ENCODE measurements at places on chromosomes 16 and 17.

- DNase-seq: no peak
Observed at GRCh38 chr16:22816475-22816874, 2.5 kb downstream of the HS3ST2 start.

DNA sequence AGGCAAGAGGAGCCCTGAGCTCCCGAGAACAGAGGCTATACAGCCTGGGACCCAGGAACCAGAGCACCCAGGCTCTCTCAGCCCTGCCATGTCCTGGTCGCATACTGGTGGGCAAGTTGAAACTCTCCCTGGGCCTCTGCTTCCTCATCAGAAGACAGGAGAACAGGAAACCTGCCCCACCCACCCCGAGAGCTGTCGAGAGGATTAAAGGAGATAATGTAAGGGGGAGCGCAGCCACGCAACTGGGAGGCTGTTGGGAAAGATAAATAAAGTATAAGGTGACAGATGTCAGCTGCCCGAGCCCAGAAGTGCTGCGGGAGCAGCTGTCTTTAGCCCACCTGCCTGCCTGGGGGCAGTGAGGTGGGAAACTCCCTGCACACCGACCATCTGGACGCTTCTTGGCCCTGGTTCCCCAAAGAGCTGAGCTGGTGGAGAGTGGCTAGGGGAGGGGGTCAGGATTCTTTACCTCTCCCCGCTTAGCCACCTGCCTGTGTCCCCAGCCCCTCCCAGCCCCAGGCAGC is 6.8 kb downstream of the KIF19 start:
- no peak for DNase-seq

DNA sequence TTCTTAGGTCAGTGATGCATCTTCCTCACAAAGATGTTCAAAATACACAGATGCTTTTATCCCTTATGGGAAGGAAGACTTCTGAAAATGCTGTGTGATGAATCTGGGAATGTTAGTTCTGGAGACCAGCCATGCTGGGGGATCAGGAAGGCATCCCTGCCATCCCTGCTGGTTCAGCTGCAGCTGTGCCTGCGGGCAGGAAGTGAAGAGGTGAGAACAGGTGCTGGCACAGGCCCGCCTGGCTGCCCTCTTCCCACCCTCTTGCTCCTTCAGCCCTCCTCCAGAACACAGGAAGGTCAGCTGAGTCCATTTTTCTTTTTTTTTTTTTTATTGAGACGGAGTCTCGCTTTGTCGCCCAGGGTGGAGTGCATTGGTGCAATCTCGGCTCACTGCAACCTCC is 15.2 kb downstream of the RAB11FIP3 start:
- no peak for DNase-seq

GRCh38 chr17:19979917-19980770 is 2.5 kb upstream of the AKAP10 start:
- DNase-seq: no peak

- DNase-seq: no peak
Observed at GRCh38 chr16:52932321-52932720, 120.4 kb downstream of the CHD9NB start.

DNA sequence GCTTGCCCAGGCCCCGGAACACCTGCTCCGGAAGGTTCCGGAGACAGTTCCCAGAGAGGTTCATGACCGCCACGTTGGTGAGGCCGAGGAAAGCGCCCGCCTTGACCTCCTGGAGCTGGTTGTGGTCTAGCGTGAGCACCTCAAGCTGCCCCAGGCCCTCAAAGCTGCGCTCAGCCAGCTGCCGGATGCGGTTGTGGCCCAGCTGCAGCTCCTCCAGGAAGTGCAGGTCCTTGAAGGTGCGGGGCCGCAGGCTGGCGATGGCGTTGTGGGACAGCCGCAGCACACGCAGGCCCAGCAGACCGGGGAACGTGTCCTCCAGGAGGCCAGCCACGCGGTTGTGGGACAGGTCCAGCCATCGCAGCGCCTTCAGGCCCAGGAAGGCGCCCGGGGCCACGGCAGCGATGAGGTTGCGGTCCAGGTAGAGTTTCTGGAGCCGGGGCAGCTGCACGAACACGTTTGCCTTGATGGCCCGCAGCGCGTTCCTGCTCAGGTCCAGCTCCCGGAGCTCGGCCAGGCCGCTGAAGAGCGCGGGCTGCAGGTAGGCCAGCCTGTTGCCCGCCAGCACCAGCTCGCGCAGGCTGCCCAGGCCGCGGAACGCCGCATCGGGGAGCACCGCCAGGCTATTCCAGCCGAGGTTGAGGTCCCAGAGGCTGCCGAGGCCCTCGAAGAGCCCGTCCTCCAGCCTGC is 2.1 kb downstream of the IGFALS start:
- DNase-seq: no peak

DNA sequence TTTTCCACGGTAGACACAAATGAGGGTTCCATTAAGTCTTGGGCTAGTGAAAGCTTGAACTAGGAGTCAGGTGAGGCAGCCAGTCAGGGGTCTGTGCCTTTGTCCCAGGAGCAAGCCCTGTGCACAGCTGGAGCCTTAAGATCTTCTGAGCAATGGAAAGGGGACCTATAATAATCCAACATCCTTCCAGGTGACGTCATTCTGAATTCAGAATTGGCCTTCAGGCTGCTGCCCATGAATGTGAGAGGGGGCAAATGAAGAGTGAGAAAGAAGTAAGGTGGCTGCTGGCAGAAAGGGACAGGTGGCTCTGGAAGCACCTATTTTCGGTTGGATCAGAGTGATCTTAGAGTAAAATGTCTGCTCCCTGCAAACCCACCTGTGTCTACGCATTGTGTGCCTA is 488.1 kb upstream of the CDH5 start:
- no peak for DNase-seq

DNA sequence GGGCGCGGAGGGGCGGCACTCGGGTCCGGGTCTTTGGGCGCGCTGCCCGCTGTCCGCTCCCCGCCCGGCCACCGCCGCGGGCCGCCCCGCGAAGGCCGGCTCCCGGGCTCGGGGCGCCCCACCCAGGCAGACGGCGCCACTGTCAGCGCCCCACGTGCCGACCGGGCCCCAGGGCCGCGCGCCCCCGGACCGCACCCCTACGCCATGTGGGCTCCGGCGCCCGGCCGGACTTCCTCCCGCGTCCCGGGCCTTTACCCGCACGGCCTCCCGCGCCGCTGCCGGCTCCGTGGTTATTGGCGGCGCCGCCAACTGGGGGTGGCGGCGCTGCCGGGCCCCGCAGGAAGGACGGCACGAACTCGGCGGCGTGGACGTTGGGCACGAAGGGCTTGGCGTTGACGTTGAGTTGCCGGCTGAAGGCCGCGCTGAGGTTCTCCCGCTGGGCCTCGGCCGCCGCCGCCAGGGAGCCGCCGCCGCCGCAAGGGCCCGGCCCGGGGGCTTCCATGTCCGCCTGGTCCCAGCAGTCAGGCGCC is 577 bp downstream of the GSPT1 start:
- no peak for DNase-seq

DNA sequence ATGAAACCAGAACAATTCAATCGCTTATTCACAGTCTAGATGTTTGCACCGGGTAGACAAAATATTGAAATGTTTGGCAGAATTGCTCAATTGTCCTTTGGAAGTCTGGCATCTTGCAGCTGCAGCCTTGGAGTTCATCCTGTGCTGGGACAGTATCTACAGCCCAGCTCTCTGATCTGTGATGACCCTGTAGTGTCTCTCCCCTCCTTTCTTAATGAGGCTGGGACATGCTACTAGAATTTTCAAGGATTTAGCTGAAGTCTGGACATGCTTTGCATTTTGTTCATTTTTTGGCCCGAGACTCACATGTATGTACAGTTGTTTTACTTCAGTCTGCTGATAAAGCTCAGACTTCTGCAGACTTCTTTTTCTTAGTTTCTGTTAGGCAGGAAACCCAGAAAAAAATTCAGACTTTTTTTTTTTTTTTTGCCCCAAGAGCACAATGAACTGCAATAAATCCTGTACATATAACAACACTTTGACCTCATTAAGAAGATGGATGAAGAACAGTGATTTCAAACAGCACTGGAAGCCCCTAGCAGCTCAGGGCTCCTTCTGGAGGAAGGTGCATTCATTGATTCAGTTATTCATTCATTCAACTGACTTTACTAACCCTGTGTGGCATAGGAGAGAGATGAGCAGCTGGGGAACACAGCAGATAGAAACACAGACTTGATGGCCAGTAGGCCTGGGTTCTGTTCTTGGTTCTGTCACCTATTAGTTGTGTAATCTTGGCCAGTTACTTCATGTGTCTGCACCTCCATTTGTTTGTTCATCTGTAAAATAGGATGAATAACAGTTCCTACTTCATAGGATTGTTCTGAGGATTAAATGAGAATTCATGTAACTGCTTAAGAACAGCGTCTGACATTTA is 210.0 kb downstream of the MAP2K4 start:
- DNase-seq: no peak

GRCh38 chr17:46739982-46740381 is 78.5 kb downstream of the WNT3 start:
- DNase-seq: no peak

DNA sequence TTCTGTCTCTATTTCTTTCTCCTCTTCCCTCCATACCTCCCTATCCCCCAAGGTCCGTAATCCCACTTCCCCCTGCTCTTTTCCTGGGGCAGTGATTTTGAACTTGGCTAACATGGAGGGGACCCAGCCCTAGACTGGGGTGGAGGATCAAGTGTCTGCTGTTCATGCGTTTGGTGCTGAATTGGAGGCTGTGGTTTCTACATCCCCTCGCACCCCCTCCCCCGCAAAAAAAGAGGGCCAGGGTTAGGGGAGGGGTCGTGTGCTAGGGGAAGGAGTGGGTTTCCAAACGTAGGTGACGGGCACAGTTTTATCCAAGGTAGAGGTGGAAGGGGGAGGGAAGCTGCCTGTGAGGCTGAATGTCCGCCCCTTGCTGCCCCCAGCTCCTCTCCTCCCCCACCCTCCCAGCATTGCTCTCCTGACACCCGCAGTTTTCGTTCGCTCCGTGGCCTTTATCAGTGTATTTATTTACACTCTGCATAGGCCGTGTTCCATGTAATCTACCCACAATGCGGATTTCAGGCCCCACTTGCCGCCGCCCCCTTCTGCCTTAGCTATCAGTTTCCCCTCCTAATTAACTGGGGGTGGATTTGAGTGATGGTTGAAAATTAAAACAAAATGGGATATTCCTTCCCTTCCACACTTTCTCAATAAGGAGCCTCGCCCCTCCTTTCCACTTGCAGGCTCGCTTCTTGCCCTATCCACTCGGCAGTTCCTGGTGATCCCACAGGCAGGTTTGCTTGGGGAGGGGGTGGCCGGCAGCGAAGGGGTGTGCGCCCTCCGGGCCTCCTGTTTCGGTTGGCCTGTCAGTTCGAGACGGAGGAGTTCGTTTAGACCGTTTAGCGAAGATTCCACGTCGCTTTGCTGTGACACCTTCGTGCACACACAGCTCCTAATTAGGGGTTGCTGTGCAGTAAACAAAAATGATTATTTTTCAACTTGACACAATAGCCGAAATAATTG is 2.0 kb downstream of the GNAO1 start:
- no peak for DNase-seq

DNA sequence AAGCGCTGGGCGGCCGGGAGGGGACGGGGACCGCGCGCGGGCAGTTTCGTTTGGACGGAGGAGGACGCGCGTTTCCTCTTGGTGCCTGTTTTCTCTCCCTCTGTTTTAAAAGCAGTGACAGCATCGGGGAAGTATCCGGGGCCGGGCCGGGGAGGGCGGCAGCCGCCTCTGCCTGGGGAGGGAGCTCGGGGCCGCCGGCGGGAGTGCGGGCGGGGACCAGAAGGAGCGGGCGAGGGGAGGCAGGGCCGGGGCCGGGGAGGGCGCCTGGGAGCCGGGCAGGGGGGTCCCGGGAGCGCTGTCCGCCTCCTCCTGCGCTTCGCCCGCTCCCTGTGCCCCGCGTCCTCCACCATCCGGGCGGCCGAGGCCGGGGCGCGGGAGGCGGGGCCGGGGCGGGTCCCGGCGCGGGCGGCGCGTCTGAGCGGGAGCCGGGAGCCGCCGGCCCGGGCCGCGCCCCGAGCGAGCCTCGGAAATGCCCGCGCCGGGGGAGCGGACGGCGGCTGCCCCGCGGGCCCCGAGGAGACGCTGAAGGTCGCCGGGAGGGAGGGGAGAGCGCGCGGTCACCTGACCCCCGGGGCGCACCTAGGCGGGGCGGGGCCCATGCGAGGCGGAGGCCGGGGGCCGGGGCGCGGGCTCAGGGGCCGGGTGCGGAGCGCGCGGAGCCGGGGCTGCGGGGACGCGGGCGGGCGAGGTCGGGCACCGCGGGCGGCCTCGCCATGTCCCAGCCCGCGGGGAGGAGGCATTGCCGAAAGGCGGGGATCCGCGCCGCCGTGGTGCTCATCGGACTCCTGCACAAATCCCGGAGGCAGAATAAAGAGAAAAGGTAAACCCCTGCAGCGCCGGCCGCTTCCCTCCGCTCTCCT is 57.3 kb downstream of the RAP1GAP2 start:
- no peak for DNase-seq

GRCh38 chr16:27972500-27972899 is 91.0 kb downstream of the GSG1L start:
- DNase-seq: no peak

DNA sequence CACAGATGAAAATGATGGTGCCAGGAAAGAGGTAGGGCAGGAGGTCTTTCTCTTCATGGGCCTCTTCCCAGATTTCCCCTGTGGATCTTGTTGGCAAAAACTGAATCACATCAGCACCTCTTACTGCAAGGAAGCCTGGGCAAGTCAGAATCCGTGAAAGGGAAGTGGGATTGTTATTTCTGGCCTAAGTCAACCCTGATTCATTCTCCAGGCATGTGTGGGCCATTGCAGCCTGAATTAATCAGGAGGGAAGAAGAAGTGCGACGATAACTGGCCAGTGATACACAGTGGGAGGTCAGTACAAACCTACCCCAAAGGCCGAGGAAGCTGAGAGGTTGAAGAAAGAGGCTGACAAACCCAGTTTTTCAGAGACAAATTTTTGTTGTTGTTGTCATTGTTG is 17.9 kb upstream of the NSMCE1 start:
- DNase-seq: no peak

- DNase-seq: no peak
Observed at GRCh38 chr17:81000631-81001357, 9.2 kb downstream of the CHMP6 start.

DNA sequence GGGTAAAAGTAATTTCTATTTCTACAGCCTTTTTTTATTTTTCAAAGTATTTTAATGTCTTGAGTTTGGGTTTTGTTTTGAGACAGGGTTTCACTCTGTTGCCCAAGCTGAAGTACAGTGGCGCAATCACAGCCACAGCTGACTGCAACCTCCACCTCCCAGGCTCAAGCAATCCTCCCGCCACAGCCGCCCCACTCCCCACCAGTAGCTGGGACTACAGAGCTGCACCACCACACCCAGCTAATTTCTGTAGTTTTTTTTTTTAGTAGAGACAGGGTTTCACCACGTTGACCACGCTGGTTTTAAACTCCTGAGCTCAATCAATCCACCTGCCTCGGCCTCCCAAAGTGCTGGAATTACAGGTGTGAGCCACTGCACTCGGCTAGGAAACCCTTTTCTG is 44.0 kb downstream of the TUBD1 start:
- no peak for DNase-seq

DNA sequence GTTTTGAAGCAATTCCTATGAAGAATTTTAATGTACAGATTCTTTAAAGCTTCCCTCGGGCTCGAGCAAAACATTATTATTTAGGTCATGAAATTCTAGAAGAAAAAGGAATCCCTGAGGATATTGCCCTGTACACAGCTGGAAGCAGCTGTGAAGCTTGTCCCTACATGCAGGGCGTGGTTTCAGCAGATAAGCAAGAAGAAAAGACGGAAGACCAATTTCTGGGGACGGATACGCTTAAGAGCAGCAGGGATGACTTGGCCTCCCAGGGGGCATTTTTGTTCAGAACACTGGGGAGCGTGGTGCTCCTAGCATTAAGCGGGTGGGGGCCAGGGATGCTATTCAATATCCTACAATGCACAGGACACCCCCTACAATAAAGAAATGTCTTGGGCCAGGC is 34.3 kb downstream of the LITAF start:
- DNase-seq: no peak
